ENCODE measurements at places on chromosomes 11 and 22.

DNA sequence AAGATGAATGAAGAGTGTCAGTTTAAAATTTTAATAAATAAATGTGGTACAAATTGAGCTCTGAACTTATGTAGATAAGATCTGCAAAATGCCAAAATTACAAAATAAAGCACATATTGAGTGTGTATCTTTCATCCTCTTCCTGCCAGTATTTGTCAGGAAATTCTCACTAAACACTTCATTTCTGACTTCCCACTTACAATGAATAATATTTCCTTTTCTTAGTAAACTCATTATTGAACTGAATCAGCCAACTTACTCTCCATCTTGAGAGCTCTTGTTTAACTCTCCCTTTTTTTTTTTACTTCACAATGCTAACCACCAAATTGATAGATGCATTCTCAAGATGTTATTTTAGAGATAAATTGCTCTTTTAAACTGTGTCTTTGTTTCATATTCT is 1230.2 kb downstream of the JRKL start:
- DNase-seq: no peak

DNA sequence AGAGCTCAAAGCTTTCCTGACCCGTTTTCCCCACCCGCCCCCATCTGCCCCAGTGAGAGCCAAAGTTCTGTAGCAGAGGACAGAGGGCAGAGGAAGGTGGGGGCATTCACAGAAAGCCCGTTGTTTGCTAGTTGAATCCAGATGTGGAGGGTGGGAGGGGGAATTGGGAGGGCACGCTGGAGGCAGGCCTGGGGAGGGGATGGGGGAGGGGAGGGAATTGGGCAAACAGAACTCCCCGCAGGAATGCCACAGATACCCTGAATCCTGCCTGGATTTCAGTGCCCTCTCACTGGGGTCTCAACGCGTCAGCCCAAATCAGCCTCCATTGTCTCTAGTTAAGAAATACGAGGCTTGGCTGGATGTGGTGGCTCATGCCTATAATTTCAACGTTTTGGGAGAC is 12.9 kb upstream of the OAF start:
- DNase-seq: no peak

DNA sequence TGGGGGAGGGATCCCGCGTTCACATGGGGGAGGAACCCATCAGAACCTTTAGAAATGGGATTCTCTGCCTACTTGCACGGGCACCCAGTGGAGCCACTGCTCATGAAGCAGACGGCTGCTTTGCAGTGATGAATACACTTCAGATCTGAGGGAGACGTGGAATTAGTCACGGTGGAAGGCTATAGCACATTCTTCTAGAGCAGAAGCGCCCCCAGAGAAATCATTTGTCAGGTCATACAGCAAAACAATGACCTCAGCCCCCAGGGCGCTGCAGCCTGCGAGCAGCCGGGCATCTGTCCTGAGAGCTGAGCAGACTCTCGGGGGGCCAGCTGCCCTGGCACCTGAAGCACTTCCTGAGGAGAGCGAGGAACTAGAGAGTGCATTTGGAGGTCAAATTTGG is 12.7 kb downstream of the TP53AIP1 start:
- no peak for DNase-seq

GRCh38 chr11:7509966-7510365 is 3.8 kb upstream of the PPFIBP2 start:
- no peak for DNase-seq

GRCh38 chr11:59206635-59207034 is 6.1 kb downstream of the MPEG1 start:
- no peak for DNase-seq

- DNase-seq: no peak
Measured at GRCh38 chr11:8838248-8838647, 72.7 kb upstream of the AKIP1 start.

GRCh38 chr11:93517611-93518010 is 25.6 kb downstream of the SMCO4 start:
- no peak for DNase-seq

DNA sequence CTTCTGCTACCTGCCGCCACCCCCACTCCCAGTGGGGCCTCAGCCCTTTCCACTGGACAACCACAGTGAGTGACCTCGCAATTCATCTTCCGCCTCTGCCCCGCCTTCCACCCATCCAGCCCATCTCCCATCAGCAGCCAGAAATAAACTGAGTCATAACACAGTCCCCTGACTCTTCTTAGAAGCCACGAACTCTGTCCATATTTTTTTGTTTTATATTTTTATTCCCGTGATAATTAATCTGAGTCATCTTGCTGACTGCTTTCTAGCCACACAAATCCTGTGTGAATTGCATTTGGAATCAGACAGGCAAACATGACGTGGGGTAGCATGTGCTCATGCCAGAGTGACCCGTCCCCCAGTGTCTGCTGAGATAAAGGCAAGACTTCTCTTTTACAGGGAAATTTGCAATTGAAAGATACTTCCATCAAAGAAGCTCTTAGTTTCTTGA is 7.0 kb downstream of the FADD start:
- DNase-seq: no peak

GRCh38 chr11:12817681-12818332 is 143.6 kb downstream of the TEAD1 start:
- no peak for DNase-seq

- no peak for DNase-seq
Measured at GRCh38 chr22:19772422-19772672, 11.8 kb downstream of the TBX1 start.

DNA sequence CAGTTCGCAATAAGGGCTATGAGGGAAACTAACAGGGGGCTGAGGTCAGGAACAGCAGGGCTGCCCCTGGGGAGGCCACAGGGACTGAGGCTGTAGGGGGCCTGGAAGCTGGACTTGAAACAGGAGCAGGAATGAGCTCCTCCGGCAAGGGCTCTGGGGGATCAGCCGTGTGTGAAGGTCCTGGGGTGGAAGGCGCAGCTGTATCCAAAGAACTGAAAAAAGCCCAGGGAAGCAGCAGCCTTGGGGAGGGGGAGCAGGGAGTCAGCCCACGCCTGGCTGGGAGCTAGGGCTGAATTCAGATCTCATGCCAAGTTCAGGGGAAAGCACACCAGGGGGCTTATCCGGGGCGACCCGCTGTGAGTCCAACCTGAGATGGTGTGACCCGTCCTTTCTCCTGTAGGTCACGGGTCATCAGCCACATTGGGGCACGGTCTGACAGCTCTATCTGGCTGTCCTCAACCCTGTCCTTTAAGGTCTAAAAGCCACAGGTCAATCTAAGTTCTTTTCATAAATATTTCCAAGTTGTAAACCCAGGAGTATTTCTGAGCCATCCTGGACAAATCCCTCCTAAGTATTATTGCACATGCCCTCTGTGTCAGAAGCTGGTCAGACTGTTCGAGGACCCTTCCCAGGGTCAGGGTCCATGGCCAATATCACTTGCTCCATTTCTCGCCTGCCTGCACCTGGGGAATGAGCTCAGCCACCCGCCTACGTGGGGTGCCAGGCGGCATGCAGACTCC is 18.0 kb downstream of the TP53AIP1 start:
- no peak for DNase-seq

GRCh38 chr11:11584530-11584810 is 37.3 kb downstream of the GALNT18 start:
- DNase-seq: no peak

GRCh38 chr11:118610773-118611432 is 3.5 kb downstream of the PHLDB1 start:
- peak; percentile 75 for DNase-seq

- DNase-seq: no peak
Measured at GRCh38 chr11:90465553-90465952, 242.7 kb upstream of the CHORDC1 start.

- DNase-seq: peak; percentile 89
Measured at GRCh38 chr22:37244114-37244921, at the start of gene RAC2. TSS of gene RAC2 (minus strand) at chr22:37244269. CDS start at chr22:37244148, 121 bp downstream.

DNA sequence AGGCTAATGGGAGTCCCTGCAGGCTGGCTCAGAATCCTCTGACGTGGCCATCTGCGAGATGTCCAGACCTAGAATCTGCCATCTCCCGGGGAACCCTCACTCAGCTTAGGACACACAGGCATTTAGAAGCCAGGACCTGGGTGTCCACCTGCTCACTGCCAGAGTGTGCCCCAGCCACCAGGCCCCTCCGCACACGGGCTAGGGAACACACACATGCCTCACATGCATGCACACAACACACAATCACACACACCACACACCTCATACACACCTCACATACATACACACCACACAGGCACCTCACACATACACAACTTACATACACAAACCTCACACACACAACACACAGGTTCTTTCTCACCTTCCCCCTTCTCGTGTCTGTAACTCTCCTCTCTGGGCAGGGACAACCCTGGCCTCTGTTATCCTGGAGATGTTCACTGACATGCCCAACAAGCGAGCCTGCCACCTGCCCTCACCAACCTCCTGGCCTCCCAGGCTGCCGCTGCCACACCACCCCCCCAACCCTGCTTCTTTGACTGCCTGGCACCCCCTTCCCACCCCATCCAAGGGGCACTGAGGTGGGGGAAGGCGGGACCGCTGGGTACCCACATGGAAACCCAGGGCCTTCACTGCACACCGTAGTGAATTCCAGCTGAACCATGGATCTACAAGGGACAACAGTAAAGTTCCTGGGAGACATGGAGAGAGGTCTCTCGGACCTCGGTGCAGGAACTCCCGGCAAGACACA is 38.1 kb downstream of the GNB1L start:
- no peak for DNase-seq

DNA sequence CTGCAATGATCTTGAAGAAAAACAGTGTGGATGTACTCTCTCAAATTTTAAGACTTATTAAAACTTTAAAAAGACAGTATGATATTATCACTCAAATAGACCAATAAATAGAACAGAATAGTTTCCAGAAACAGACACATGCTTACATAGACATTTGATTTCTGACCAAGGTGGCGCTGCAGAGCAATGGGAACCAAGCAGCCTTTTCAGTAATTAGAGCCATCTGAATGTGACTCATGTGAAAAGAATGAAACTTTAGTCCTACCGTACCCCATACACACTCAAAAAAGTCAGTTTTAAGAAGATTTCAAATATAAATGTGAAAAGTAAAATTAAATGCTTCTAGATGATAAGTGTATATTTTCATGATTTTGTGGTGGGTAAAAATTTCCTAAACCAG is 74.2 kb upstream of the MS4A8 start:
- DNase-seq: no peak

Data from GM06990 (cell line).